ENCODE measurements at places on chromosomes 5 and 9.

DNA sequence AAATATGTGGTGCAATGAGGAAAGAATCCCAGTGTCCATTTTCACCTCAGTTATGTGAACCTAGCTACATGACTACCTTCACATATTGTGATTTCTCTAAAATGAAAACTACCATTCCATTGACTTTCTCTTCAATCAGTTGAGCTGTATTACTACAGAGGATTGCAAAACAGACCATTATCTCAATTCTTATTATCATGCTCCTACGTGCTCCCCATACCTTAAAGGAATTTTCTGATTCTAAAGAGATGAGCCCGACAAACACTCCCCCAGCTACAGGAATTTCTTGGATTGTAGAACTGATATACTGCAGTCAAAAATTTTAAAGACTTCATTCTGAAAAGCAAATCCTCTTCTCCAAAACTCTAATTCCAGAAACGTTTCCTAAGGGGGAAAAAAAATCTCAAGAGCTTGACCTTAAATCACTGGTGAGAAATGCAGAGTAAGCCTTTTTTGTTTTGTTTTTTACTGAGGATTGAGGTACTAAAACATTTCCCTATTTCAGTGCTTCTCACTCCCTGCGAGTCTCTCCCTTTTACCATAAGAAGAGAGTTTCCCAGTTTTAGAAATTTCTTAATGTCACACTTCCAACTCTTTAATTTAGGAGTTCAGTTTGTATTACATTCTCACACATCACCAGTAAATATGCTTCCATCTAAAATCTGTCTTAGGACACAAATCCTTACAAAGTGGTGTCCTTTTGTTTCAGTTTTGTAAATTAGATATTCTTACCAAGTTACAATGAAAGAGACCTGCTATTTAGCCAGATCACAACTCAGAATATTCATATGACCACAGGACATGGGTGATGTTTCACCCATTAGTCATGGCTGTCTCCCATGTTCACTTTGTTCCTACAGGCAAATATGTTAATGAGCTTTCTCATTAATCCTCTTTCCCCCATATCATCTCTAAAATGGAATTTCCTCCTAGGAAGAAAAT, 203.8 kb downstream of the TSSK1B start:
- no peak for DNase-seq

GRCh38 chr5:87298692-87299362, 31.1 kb downstream of the RASA1 start:
- DNase-seq = no peak

- DNase-seq = no peak
These were observed 3.9 kb upstream of the CFAP95 start for GRCh38 chr9:69816735-69817134.

- DNase-seq = no peak
These were observed at the start of gene PSD2 for GRCh38 chr5:139795074-139796001. TSS of gene PSD2 (plus strand) at chr5:139795808. CDS start at chr5:139809441, 13,633 bp downstream.

DNA sequence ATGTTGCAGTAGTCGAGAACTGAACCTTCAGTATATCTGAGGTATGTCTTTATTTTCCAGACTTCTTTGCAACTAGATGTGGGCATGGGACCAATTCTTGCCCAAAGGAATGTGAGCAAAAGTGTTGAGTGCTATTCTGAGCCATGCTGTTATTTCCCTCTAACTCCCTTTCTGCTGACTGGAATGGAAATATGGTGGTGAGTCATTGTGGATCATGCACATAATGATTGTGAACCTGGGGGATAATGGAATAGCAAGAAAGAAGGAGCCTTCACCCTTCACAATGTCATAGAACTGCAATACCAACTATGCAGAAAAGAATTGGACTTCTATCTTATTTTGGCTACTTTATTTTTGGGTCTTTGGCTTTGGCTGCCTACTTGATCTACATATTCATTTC, 10.3 kb upstream of the DOCK2 start:
- no peak for DNase-seq

All from cortex of kidney (tissue), 1 donor.